NCI-H1694 (cell line): ENCODE measurements at places on chromosomes 2 and 18.

GRCh38 chr2:234881413-234882241 is 70.2 kb upstream of the SH3BP4 start:
- DNase-seq: peak; percentile 27

- no peak for DNase-seq
Observed at GRCh38 chr2:15668611-15669305, 77.1 kb downstream of the DDX1 start.

GRCh38 chr2:97701186-97701585 is 12.2 kb upstream of the ZAP70 start:
- DNase-seq: no peak

- peak; percentile 45 for DNase-seq
Observed at GRCh38 chr18:32847691-32848090, 74.9 kb upstream of the KLHL14 start.

DNA sequence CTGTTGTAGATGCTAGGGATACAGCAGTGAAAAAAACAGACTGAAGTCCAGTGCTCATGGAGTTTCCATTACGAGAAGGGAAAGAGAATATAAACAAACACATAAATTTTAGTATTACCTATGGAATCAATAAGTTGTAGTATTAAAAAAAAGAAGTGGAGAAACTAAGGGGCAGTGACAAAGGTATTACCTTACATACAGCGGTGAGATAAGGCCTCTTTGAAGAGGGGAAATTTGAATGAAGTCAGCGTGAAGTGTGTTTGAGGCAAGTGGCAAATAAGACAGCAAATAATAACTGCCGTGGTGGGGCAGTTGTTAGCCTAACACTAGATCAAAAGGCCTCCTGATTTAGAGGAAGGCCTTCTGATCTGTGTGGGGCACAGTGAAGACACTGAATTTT is 57.9 kb downstream of the TLK1 start:
- no peak for DNase-seq

DNA sequence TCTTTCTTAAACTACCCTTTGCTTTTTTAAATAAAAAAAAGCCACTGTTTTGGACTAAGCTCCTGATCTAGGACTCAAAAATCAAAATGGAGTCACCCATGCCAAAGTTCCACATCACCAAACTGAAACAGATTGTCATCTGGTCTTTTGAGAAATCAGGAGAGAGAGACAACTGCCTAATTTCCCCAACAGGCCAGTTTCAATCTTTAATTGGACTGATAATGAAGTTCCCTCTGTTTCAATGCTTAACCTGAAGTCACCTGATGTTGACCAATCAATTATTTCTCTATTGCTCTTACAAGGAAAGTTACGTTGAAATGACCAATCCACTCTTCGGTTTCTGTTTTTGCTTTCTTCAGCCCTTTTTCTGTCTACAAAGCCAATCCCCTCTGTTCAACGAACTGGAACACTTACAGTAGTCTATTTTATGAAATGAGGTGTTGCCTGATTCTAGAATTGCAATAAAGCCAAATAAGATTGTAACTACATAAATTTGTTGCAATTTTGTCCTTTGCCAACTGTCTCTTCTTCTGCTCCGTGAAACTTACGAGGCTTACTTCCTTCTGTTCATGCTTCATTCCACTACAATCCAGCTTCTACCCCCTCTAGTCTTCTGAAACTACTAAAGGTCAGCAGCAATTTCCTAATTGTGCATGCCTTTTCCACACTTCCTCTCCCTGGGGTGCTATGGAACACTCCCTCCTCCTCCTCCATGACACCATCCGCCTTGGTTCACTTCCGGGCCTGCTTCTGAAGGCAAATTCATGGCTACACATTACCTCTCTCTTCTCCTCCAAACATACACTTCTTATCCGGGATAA is 95.2 kb upstream of the CD302 start:
- DNase-seq: no peak

GRCh38 chr2:138373993-138374408 is 127.6 kb upstream of the SPOPL start:
- DNase-seq: peak; percentile 20

DNA sequence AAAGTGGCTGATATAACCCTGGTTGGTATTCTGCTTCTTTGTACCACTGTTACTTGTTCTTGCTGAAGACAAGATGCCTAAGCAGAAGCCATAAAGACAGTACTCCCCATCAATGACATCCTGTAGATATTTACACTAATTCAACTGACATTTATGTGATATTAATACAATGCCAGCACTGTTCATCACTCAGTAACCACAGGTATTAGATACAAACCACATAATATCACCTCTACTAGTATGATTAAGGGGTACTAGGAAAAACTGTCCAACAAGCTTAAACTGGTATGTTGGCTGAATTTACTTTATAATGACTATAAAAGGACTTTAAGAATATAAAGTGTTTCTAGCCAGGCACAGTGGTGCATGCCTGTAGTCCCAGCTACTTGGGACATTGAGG is 65.8 kb downstream of the RTN4 start:
- DNase-seq: no peak

GRCh38 chr18:25737710-25738311 is 352.6 kb downstream of the SS18 start:
- DNase-seq: no peak

DNA sequence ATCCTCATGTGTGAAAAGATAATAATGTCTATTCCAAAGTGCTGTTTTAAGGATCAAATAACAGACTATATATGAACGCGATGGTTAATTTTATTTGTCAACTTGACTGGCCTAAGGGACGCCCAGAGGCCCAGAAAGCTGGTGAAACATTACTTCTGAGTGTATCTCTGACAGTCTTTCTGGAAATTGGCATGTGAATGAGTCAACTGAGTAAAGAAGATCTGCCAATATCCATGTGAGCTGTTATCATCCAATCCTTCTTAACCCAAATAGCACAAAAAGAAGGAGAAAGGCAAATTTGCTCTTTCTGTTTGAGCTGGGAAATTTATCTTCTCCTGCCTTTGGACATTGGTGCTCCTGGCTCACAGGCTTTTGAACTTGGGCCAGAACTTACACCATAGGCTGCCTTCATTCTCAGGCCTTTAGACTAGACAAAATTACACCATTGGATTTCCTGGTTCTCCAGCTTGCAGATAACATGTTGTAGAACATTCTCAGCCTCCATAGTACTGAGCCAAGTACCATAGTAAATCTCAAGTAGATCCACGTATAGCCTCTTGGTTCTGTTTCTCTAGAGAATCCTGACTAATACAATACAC is 114.7 kb upstream of the DOCK10 start:
- DNase-seq: no peak

GRCh38 chr2:179268277-179268925 is 3.8 kb upstream of the SESTD1 start:
- no peak for DNase-seq

DNA sequence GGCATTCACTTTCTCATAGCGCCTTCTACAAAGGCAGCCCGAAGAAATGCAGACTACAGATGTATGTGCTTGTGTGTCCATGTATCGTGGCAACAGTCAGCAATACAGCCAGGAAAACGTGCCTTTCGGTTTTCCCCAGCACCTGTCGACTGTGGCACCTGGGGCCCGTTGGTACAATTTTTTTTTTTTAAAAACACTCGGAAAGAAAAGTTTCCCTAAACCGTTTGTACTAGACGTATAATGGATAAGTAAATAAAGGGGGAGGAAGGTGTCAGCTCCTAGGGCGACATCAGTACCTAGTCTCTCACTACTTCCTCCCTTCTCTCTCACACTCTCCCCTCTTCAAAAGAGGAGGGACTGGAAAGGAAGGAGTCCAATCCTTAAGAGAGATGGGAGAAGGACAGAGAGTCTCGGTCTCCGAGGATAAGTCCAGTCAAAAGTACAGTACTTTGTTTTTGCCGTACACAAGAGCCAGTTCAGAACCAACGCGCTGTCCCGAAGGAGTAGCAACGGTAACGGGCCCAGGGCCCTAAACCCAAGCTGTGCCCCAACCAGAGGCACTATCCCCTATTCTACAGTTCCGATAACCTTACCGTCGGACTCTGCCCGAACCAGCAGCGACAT is 759 bp downstream of the PPP4R3B start:
- DNase-seq: peak; percentile 54

- no peak for DNase-seq
Observed at GRCh38 chr18:24657444-24657842, 197.0 kb downstream of the HRH4 start.

GRCh38 chr18:58117786-58118403 is 73.9 kb downstream of the NEDD4L start:
- no peak for DNase-seq

GRCh38 chr2:182585001-182585400 is 131.1 kb upstream of the DNAJC10 start:
- no peak for DNase-seq

DNA sequence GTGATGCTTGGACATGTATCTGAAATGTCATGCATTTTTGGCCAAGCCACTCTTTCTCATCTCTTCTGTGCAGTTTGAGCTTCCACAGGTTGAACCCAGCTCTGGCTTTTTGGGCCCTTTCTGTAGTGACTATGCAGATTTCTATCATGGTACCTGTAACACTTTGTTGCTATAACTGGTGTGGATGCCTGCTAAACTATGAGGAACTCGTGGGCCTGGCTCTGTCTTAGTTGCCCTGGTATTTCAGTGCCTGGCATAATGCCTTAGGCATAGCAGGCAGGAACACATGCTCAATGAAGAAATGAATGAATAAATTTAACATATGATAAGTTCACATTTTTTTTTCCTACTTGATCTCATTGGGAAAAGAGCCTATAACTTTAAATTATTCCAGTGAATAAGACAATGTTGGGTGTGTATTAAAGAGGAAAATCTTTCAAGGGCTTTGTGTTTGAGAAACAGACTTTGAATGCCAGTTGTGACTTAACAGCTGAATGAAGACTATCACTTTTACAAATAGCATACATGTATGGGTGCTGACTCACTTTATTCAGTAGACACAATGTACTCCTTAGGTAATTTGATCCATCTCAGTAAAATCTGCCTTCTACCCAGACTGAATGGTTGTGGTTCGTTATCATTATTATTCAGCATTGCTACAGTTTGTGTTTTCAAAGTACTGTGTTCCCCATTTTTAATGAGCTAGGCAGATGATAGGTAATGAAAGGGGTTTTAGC is 86.4 kb upstream of the MAP4K3 start:
- DNase-seq: no peak

GRCh38 chr2:15159751-15160177 is 401.4 kb downstream of the NBAS start:
- DNase-seq: peak; percentile 81

DNA sequence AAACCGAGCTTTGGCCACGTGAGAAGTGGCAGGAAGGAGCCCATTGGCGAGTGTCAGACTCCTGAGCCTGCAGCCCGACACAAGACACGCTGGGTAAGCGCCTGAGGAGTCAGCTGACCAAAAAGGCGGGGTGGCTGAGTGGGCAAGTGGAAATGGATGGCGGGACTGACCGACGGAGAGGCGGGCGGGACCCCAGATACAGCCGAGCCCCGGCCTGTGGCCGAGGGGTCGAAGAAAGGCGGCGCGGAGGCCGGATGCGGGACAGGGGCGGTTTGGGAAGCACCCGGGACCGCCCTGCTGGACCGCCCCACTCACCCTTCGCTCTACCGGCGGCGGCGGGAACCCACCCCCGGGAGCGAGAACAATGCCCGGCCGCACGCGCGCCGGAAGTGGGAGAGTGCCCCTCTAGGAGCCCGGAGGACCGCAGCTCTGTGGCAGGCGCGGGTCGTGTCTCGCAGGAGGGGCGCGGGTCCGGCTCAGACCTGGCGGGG is 22.8 kb downstream of the ZSCAN30 start:
- DNase-seq: no peak

DNA sequence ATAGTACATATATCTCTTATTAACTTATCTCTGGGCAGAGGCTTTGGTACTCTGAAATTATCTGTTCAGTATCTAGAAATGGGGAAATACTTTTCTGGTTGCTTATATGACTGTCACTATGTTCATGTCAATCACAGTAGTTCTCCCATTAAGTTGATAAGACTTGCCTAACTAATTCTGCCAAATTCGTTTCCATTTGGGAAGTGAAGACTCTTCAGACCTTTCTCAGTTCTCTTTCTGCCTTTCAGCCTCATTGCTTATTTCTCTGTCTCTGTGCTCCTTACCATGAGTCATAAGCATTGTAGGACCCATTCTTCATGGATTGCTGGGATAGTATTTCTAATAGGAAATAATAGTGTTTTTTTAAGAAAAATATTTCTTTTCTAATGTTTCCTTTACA is 113.5 kb downstream of the PHLPP1 start:
- no peak for DNase-seq

DNA sequence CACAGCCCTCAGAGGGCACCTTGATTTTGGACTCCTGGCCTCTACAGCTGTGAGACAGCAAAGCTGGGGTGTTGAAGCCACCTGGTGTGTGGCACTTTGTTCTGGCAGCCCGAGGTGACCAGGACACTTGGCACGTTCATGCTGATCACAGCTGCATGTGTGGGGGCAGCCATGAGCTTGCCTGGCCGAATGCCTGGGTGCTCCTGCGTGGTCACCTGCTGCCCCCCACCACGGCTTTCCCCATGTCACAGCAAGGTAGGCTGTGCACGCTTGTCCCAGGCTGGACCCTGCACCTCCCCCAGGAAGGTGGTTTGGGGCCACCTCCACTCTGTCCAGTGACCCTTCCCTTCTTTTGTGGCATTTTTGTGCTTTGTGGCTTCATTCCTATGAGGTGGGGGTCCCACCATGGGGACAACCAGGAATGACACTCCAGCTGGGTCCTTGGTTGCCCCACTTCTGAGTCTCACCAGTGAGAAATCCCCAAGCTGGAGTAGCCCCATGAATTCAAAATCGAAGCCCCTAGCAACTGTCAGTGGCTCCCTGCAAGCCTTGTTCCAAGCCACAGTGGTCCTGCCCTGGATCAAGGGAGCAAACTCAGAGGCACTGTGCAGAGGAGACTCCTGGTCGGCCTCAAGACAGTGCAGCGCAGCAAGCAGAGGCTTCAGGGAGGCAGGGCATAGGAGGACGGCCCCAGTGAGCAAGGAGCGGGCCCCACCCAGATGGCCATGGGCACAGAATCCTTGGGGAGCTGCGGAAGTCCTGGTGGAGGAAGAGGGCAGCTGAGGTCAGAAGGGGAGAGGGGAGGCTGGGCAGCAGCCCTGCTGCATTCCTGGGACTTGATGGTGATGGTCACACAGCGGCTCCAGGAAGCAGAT is 121.4 kb upstream of the HS6ST1 start:
- no peak for DNase-seq

- DNase-seq: no peak
Observed at GRCh38 chr2:71340176-71340575, 8.6 kb downstream of the ZNF638 start.

- DNase-seq: no peak
Observed at GRCh38 chr2:119469131-119469530, 37.5 kb downstream of the TMEM37 start.

GRCh38 chr2:149164827-149165226 is 126.3 kb downstream of the LYPD6B start:
- no peak for DNase-seq

GRCh38 chr18:57559314-57559713 is 27.2 kb downstream of the FECH start:
- DNase-seq: no peak

DNA sequence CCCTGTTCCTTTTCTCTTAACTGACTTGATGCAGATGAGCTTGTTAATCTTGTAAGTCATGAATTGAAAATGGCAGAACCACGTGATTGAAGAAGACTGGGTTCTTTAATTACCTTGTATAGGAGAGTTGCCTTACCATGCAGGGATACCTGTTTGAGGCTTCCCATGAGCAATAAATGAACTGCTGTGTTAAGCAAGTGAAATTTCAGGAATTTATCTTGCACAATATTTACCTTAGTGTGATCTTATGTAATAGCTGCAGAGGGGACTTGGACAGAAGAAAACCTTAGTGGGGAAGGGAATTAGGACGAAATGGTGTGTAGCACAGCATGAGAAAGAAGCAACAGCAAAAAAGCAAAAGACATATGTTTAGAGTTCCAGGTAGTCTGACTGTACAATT is 384.0 kb upstream of the TMEFF2 start:
- no peak for DNase-seq
